ENCODE measurements at places on chromosomes 5 and 9. TPM values are rescaled to one million over a fixed set of nuclear protein-coding genes. Genes with fewer than 3 reads are reported as not detected.

The SLC6A18 gene
- total RNA-seq: not detected

The FER gene
- total RNA-seq: 62.4 TPM

The CXXC5 gene
- total RNA-seq: 89.4 TPM

The RANBP6 gene
- total RNA-seq: 30.8 TPM

The SH3GL2 gene
- not detected for total RNA-seq

The AGXT2 gene
- not detected for total RNA-seq

The BAAT gene
- total RNA-seq: not detected

The ARHGEF37 gene
- 1.6 TPM for total RNA-seq

The ZDHHC21 gene
- 15.9 TPM for total RNA-seq

The AFAP1L1 gene
- total RNA-seq: 1.8 TPM

The NPR3 gene
- 154 TPM for total RNA-seq

The CNTLN gene
- 24.6 TPM for total RNA-seq

The PDE8B gene
- 0.11 TPM for total RNA-seq

The SPATA31A5 gene
- total RNA-seq: not detected

The ACOT12 gene
- total RNA-seq: not detected

The GABRB2 gene
- total RNA-seq: not detected

The CDC20B gene
- not detected for total RNA-seq

The PCDHGC4 gene
- 5.6 TPM for total RNA-seq

The BARX1 gene
- 88.3 TPM for total RNA-seq

The PCDHB5 gene
- total RNA-seq: 2.9 TPM

The RNF224 gene
- not detected for total RNA-seq

The RPS14 gene
- 2,846 TPM for total RNA-seq

The ADAMTSL1 gene
- total RNA-seq: 206 TPM

The MED22 gene
- 14.3 TPM for total RNA-seq

The PCDHGA6 gene
- 7.8 TPM for total RNA-seq

The LCN10 gene
- not detected for total RNA-seq

The PTGR1 gene
- total RNA-seq: 116 TPM

The PCDHB3 gene
- 0.97 TPM for total RNA-seq

The PDE6A gene
- total RNA-seq: not detected

The STK32A gene
- 3.9 TPM for total RNA-seq

The TICAM2 gene
- total RNA-seq: 19.7 TPM

The MLANA gene
- not detected for total RNA-seq

The DDX4 gene
- total RNA-seq: not detected

The ZNF658 gene
- 7.3 TPM for total RNA-seq

The DNAJA1 gene
- 124 TPM for total RNA-seq

The SLC6A3 gene
- total RNA-seq: 0.13 TPM

The TMEM171 gene
- total RNA-seq: 6.6 TPM

The ANKRD34B gene
- not detected for total RNA-seq

The SOHLH1 gene
- not detected for total RNA-seq

The WNT8A gene
- not detected for total RNA-seq

The EGFLAM gene
- 24.9 TPM for total RNA-seq

Data from articular chondrocyte of knee joint (primary cell).